Sigmoid colon (tissue), 7 donors: ENCODE measurements at places on chromosomes 13 and 19. TPM values are rescaled to one million over a fixed set of nuclear protein-coding genes. Genes with fewer than 3 reads are reported as not detected.

DNA sequence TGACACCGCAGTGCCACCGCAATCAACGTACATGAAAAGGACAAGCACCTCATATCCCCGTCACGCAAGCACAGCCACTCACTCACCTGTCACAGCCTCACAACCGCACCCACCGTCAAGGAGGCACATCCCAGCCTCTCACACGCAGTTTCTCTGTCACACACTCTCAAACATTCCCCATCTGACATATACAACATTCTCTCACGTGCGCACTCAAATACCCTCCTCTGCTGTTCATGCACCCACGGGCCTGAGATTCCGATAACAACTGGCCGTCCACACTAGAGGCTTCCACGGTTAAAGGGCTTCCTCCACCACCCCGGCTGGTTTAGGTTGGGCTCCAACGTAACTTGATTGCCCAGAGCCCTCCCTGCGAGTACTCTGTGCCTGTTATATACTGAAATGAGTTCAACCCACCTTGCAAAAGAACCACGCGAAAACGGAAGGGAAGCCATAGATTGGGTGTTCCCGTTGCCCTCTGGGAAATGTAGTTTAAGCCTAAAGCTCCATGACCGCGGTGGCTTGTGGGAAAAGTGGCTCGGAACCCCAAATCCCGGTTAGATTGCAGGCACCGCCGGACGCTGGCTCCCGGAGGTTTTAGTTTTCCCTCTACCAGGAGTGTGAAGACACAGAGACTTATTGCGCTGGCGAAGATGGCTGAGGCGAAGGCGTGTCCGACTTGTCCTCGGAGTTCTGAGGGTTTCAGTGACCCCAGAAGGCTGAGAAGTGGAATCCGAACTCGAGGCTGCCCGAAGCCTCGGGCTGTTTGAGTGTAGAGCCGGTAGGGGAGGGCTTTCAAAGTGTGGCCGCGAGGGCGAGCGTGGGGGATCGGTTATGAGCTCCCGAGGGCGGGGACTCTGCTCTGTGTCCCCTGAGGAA, at the start of gene ZNF573:
ZNF573 (minus strand) TSS at position 460 of the 879 bp plus-strand sequence. CDS start 5,857 bp downstream, outside the sequence.
- DNase-seq = peak; percentile 87

GRCh38 chr13:93819331-93819890, 592.8 kb downstream of the GPC6 start:
- no peak for DNase-seq

- no peak for DNase-seq
These were observed 198.8 kb downstream of the NBEA start for GRCh38 chr13:35140831-35141230.

GRCh38 chr13:37709318-37709717, 110.8 kb upstream of the POSTN start:
- no peak for DNase-seq

DNA sequence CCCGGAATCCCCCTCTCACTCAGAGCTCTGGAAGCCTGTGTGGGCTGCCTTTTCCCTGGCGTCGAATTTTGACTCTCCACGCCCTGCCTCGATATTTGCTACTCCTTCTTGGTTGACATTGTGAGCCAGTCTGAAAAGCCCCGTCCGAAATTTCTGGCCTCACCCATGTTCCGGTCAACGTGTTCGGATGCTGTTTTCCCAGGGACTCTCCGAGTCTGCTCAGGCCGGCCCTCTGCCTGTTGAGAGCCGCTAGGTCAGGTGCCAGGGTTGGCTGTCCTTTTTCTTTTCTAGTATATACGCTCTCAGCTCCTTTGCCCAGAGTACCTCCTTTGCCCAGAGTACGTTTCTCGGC, 6.8 kb upstream of the DGKH start:
- peak; percentile 86 for DNase-seq

DNA sequence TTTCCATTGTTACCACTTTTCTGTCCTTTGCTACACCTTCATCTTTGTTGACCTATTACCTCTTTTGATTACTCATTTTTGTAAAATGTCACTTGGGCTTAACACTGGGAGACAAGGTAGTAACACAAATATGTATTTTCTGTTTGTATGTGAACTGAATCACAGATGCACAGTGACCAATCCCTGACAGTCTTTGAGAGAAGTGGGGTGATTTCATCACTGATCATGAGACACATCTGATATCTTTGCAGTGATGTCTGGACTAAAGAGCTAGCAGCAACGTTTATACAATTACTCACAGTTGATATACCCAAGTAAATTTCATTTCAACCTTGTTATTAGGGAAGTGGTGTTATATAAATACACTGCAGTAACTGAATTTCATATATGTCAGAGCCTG, 1397.4 kb upstream of the SPRY2 start:
- DNase-seq = no peak

GRCh38 chr19:27676877-27677276, 1536.1 kb downstream of the UQCRFS1 start:
- no peak for DNase-seq

DNA sequence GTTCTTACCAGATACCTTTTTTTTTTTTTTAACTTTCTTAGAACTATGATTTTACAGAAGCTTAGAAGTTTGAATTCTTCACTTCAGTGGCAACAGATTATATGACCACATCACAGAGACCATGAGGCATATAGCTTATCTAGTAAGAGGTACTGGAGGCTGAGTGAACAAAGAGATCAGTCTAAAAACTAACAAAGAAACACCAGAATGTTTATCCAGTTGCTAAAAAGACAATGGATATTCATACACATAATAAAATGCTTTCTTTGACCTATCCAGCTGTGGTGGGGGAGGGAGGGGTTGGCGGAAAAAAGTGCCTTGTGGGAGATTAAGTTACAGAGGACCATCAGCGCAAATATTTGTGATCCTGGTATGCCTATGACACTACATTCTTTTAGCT, 34.7 kb upstream of the SLITRK6 start:
- no peak for DNase-seq

- DNase-seq = no peak
These were observed 40.3 kb upstream of the TFDP1 start for GRCh38 chr13:113544071-113544891.

DNA sequence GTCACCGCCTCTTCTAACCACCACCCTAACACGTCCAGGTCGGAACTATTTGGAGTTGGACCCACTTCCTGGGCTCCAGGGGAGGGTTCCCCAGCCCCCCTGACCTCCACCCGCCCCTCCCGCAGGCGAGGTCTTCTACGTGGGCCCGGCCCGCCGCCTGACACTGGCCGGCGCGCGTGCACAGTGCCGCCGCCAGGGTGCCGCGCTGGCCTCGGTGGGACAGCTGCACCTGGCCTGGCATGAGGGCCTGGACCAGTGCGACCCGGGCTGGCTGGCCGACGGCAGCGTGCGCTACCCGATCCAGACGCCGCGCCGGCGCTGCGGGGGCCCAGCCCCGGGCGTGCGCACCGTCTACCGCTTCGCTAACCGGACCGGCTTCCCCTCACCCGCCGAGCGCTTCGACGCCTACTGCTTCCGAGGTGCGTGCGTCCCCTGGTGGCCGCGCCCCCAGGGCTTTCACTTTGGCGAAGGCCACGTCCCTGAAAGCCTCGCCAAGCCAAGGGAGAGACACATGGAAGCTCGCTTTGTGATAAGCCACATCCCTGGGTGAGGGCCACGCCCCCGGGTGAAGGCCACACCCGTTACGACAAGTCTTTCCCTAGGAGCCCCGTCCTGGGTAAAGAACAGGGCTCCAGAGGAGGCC, 13.2 kb downstream of the NCAN start:
- no peak for DNase-seq

- peak; percentile 74 for DNase-seq
These were observed 926 bp downstream of the PRR12 start for GRCh38 chr19:49591731-49592485.

GRCh38 chr19:17540174-17540573, 15.3 kb upstream of the COLGALT1 start:
- no peak for DNase-seq

DNA sequence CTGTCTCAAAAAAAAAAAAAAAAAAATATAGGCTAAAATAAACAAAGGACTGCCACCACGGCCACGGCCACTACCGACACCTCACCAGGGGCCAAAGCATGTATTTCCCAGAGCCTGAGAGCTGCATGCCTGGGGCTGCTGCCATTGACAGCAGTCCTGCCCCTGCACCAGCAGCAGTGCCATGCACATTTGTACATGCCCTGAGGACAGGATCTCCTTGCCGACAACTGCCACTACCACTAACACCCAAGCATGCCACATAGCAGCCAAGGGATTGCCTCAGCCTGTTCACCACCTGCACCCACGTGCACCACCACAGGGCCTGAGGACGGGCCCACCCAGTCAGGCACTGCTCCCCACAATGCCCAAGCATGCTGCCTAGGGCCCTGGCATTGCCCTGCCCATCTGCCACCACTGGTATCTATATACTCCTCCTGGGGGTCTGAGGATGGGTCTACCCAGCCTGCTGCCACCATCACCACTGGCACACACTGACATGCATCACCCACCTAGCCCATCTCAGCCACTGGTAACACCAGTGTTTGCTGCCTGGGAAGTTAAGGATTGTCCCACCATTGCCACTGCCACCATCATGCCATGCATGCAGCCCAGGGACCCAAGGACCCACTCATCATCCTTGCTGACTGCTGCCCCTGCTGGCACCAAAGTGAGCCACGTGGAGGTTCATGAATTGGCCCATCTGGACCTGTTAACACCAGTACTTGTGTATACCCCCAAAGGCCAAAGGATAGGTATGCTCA, 10.6 kb upstream of the NUP62 start:
- no peak for DNase-seq

- no peak for DNase-seq
These were observed at the start of gene CRB3 for GRCh38 chr19:6464070-6464873. TSS of gene CRB3 (plus strand) at chr19:6464271. CDS start at chr19:6464702, 431 bp downstream.

The S1PR5 gene
- total RNA-seq = not detected

The SGCG gene
- 0.16 TPM for total RNA-seq
